Activated naive CD8-positive, alpha-beta T cell treated with anti-CD3 and anti-CD28 coated beads, Interleukin-2, amount 10 ng/mL, durations not matched to agents 7 days and 5 days (primary cell): ENCODE measurements at places on chromosomes 5 and 9. TPM values are rescaled to one million over a fixed set of nuclear protein-coding genes. Genes with fewer than 3 reads are reported as not detected.

- peaks cover 66% of the 10 kb centered on the region for H3K27me3 ChIP-seq
- peaks cover 22% of the 10 kb centered on the region for H3K4me1 ChIP-seq
- no peak for DNase-seq
- H3K27ac ChIP-seq = no peak overlapping the region
Measured at GRCh38 chr5:55218967-55219366, 8.1 kb downstream of the MCIDAS start.

- no peaks in the 10 kb centered on the region for H3K36me3 ChIP-seq
- DNase-seq = no peak
- no peak overlapping the region for H3K27ac ChIP-seq
Measured at GRCh38 chr5:152389208-152389849, 15.8 kb downstream of the NMUR2 start.

- peaks cover 7% of the 10 kb centered on the region for H3K36me3 ChIP-seq
- peaks cover 15% of the 10 kb centered on the region for H3K4me1 ChIP-seq
- no peaks in the 10 kb centered on the region for H3K27me3 ChIP-seq
- no peak overlapping the region for H3K4me3 ChIP-seq
Measured at GRCh38 chr5:14818931-14819790, 52.4 kb downstream of the ANKH start.

DNA sequence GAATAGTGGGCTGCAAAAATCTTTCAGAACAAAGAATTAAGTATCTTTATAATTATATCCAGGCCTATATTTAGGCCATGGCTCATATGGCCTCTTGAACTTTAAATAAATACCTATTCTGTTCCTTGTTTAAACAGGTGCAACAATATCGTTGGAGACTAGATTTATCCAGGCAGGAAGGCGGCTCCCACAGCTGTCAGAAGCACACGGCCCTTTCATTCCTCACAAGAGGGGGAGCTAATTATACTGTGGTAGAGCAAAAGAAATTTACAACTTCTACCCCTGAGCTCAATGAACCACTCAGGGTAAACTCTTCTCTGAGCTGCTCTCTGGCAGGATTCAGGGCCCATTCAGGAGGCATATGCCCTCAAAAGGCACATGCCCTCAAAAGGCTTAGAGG lies 31.3 kb downstream of the TMEM174 start:
- H3K4me1 ChIP-seq = peaks cover 3% of the 10 kb centered on the region
- H3K4me3 ChIP-seq = no peak overlapping the region
- DNase-seq = no peak
- H3K36me3 ChIP-seq = no peaks in the 10 kb centered on the region

- peaks cover 39% of the 10 kb centered on the region for H3K4me1 ChIP-seq
- no peak overlapping the region for H3K27ac ChIP-seq
- DNase-seq = no peak
Measured at GRCh38 chr9:22240619-22241018, 206.0 kb upstream of the DMRTA1 start.

DNA sequence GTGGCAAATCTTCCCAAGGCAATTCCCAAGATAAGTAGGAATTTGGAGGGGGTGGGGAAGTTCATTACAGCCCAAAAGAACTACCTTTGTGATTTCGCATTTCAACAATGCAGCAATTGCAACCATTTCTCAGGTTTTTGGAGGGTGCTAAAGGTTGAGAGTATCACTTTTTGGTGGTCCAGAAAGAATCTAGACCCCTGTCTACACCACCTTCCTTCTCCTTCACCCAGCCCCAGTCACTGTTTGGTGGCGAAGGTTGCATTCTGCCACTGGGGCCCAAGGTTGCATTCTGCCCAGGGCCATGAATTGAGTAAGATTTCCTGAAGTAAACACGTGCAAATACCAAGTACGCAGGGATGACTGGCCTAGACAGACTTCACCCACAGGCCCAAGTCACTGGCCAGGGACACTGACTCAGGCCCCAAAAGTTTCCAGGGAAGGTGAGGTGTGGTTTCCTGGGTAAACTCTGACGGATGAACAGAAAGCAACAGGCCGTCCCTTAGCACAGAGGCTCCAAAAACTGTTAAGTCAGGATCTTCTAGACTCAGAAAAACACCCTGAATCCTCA lies 5.7 kb downstream of the PDE6A start:
- DNase-seq = no peak
- no peaks in the 10 kb centered on the region for H3K36me3 ChIP-seq
- H3K27ac ChIP-seq = no peak overlapping the region
- H3K4me3 ChIP-seq = no peak overlapping the region
- peaks cover 19% of the 10 kb centered on the region for H3K27me3 ChIP-seq

DNA sequence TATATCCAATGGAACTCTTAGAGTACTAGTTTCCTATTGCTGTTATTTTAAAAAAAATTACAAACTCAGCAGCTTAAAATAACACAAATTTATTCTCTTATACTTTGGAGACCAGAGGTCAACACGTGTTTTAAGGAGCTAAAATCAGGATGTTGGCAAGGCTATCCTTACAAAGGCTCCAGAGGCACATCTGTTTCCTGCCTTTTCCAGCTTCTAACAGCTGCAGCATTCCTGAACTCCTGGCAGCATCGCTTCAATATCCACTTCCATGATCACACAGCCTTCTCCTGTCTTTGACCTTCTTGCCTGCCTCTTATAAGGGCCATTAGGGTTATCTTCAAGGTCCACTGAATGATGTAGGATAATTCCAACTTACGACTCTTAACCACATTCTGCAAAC lies 92.2 kb upstream of the CCNG1 start:
- H3K4me3 ChIP-seq = no peak overlapping the region
- no peak for DNase-seq
- H3K27me3 ChIP-seq = no peaks in the 10 kb centered on the region
- H3K27ac ChIP-seq = no peak overlapping the region
- H3K36me3 ChIP-seq = no peaks in the 10 kb centered on the region

DNA sequence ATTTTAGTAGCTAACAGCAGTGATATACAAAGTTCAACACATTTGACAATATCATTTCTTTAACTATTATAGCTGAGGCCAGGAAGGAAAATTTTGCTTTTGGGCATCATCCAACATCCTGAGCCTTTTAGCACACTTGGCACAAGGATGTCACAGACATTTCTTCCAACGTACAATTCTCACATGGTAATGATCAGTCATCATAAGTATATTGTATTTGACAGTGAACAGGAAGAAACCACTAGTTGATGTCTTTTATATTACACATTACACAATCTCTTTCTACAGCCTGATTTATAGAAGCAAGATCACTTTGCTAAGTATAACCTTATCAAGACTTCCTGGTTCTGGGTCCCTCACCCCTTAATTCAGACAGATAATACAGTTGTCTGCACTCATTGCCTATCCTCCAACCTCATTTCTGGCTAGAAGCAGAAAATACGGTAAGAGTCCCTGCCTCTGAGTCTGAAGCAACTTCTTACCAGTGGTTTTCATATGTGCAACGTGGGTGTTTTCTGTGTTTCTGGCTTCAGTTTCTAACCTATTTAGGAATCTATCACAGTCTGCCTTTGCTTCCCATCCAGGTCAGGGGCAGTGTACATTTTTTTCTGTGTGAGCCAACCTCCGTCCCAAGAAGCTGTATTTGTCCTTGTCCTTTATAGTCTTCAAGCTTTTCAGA lies 167.8 kb downstream of the PAM start:
- no peak overlapping the region for H3K27ac ChIP-seq
- H3K4me3 ChIP-seq = no peak overlapping the region
- no peaks in the 10 kb centered on the region for H3K36me3 ChIP-seq
- no peak for DNase-seq

GRCh38 chr5:133552925-133553525 lies 59.3 kb downstream of the FSTL4 start:
- H3K36me3 ChIP-seq = no peaks in the 10 kb centered on the region
- peaks cover 3% of the 10 kb centered on the region for H3K4me1 ChIP-seq
- H3K4me3 ChIP-seq = no peak overlapping the region

DNA sequence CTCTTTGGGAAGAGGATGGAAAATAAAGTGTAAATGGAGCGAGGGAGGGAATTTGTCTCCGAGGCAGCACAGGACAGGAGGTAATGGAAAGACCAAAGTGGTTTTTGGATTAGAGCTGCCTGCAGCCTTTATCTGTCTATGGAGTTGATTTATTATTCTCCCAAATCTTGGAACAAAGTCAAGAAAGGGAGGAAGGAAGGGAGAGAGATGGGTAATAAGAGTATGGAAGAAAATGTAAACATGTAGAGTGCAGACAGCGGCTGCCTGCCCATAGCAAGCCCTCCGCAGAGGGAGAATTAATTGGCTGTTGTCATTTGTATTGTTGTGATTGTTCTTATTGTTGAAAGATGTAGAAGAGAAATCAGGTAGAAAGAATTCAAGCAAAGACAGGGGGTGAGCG lies 15.7 kb downstream of the KCNIP1 start:
- no peak overlapping the region for H3K4me3 ChIP-seq
- DNase-seq = no peak
- H3K4me1 ChIP-seq = no peaks in the 10 kb centered on the region
- H3K27ac ChIP-seq = no peak overlapping the region
- H3K27me3 ChIP-seq = peaks cover 7% of the 10 kb centered on the region
- H3K36me3 ChIP-seq = no peaks in the 10 kb centered on the region

DNA sequence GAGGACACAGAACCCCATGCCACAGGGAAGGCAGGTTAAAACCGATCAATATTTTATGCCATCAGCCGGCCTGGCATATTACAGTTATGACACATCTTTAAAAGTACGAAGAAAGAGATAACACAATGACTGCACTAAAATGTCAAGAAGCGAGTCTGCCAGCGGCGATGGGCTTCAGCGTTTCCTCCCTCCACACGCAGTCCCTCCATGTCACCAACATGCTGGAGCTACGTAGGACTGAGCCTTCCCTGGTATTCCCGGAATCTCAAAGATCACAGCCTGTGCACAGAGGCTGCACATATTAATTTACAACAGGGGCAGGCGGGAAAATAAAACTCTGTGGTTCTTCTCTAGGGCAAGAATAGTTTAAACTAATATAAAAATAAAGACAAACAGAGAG lies 257.7 kb downstream of the IRX1 start:
- H3K4me1 ChIP-seq = no peaks in the 10 kb centered on the region
- H3K36me3 ChIP-seq = no peaks in the 10 kb centered on the region
- H3K27me3 ChIP-seq = no peaks in the 10 kb centered on the region
- DNase-seq = no peak
- no peak overlapping the region for H3K4me3 ChIP-seq

- H3K36me3 ChIP-seq = peaks cover 1% of the 10 kb centered on the region
- H3K27ac ChIP-seq = no peak overlapping the region
- no peak for DNase-seq
- no peak overlapping the region for H3K4me3 ChIP-seq
Measured at GRCh38 chr5:38367410-38367809, 109.1 kb downstream of the EGFLAM start.

DNA sequence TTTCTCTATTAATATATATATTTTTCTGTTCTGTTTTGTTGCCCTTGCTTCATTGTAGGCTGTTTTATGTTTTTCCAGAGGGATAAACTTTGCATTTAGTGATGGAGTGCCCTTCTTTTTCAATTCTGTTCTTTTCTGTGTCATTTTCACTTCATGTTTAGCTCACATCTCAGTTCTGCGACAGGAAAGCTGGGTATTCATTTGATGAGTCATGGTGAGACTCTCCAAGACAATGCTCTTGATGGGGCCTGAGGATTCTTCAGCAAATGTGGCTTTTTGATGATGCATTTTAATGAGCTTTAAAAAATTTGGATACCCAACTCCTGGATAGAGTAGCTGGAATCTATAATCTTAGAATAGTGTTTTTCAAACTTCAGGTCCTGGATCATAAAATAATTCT lies 56.5 kb upstream of the SPATA31D4 start:
- no peak overlapping the region for H3K27ac ChIP-seq
- no peaks in the 10 kb centered on the region for H3K36me3 ChIP-seq
- no peak overlapping the region for H3K4me3 ChIP-seq

- H3K36me3 ChIP-seq = peaks cover 15% of the 10 kb centered on the region
- H3K27me3 ChIP-seq = no peaks in the 10 kb centered on the region
- H3K4me1 ChIP-seq = peaks cover 14% of the 10 kb centered on the region
- H3K4me3 ChIP-seq = no peak overlapping the region
- no peak overlapping the region for H3K27ac ChIP-seq
Measured at GRCh38 chr5:71460693-71461092, 5.2 kb downstream of the BDP1 start.

GRCh38 chr5:122434205-122434970 lies 122.4 kb downstream of the SNCAIP start:
- DNase-seq = no peak
- no peaks in the 10 kb centered on the region for H3K4me1 ChIP-seq
- no peaks in the 10 kb centered on the region for H3K36me3 ChIP-seq
- H3K4me3 ChIP-seq = no peak overlapping the region
- no peak overlapping the region for H3K27ac ChIP-seq
- no peaks in the 10 kb centered on the region for H3K27me3 ChIP-seq

GRCh38 chr9:110622368-110622767 lies 42.8 kb upstream of the SVEP1 start:
- H3K27ac ChIP-seq = no peak overlapping the region
- H3K27me3 ChIP-seq = peaks cover 4% of the 10 kb centered on the region
- DNase-seq = no peak
- H3K36me3 ChIP-seq = no peaks in the 10 kb centered on the region
- H3K4me3 ChIP-seq = no peak overlapping the region

DNA sequence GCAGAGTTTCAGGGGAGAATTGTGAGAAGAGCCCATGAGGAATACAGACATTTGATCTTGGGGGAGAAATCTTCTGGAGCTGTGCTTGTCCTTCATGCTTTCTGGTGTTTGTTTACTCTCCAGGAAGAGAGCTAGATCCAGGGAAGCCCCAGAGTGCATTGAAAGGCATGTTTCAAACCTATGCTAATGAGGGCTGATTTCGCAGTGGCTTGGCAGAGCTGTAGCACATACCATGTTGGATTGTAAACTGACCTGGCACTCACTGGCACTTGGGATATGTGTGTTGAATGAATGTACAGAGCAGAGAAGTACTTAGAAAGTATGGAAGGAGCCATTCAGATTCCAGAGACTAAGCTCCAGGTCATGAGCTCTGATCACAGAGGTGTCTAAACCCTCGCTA lies 30.9 kb downstream of the TNFSF8 start:
- H3K27ac ChIP-seq = no peak overlapping the region
- no peaks in the 10 kb centered on the region for H3K27me3 ChIP-seq
- H3K36me3 ChIP-seq = peaks cover 59% of the 10 kb centered on the region
- no peak for DNase-seq

DNA sequence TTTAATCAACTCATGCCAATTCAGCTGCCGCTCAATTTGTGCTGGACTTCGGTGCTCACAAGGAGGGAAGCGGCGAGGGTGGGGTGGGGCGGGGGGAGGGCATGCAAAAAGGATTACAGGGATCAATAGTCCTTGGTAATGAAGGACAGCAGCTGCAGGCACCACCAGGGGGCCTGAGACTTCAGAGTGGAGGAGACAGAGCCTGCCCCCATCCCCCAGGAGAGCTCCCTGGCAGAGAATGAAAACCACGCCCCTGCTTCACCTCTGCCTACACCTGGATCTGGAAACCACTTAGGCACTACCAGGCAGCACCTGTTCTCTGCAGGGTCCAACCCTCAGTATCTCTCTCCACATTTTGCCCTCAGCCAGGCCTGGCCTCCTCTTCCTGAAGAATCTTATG lies 155.6 kb downstream of the TRIM32 start:
- DNase-seq = no peak
- H3K27ac ChIP-seq = no peak overlapping the region
- H3K36me3 ChIP-seq = no peaks in the 10 kb centered on the region
- no peak overlapping the region for H3K4me3 ChIP-seq
- no peaks in the 10 kb centered on the region for H3K4me1 ChIP-seq

TSC1 gene
- 38.5 TPM for total RNA-seq

C9orf50 gene
- not detected for total RNA-seq

FOXD4L6 gene
- 0.28 TPM for total RNA-seq

ZFP37 gene
- 1.8 TPM for total RNA-seq

HBEGF gene
- total RNA-seq = 12.8 TPM

NUTM2F gene
- total RNA-seq = not detected

GABRA1 gene
- total RNA-seq = not detected

TEX48 gene
- total RNA-seq = not detected

C5orf46 gene
- not detected for total RNA-seq

HTR4 gene
- total RNA-seq = not detected

CNTFR gene
- not detected for total RNA-seq

MAMDC4 gene
- total RNA-seq = 18.0 TPM

DBH gene
- not detected for total RNA-seq

DMRTA1 gene
- not detected for total RNA-seq
